ENCODE measurements at places on chromosomes 3 and 15. TPM values are rescaled to one million over a fixed set of nuclear protein-coding genes. Genes with fewer than 3 reads are reported as not detected.

Gene CFAP91
- 6.2 TPM for total RNA-seq

Gene POLG
- 73.7 TPM for total RNA-seq

Gene NKIRAS1
- total RNA-seq, result 5.3 TPM

Gene XIRP1
- total RNA-seq, result not detected

Gene SLC9C1
- 0.51 TPM for total RNA-seq

Gene COL6A5
- not detected for total RNA-seq

Gene EFCC1
- total RNA-seq, result 1.8 TPM

Gene C3orf18
- total RNA-seq, result 14.1 TPM

Gene ACKR4
- 3.3 TPM for total RNA-seq

Gene SPINK8
- not detected for total RNA-seq

Gene CCR8
- total RNA-seq, result not detected

GRCh38 chr3:4320096-4320911, 17.1 kb downstream of the SETMAR start:
- DNase-seq, result no peak

GRCh38 chr3:67646586-67647234, 7.7 kb downstream of the SUCLG2 start:
- DNase-seq, result no peak

DNA sequence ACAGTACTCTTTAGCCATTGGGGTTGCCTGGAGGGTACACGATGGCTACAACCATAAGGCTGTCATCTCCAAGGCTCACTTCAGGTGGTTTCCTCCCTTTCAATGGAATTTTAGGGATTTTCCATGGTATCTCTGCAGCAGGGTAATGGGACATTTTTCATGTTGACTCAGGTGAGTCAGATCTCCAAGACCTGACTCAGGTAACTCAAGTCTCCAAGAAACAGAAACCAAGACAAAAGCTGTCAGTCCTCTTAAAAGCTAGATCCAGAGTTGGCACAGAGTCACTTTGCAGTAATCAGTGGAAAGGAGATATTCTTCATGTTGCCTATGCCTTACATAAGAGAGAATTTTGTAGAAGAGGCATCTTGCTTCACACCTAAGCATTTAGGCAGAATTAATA, 375.8 kb upstream of the ARPP21 start:
- no peak for DNase-seq

DNA sequence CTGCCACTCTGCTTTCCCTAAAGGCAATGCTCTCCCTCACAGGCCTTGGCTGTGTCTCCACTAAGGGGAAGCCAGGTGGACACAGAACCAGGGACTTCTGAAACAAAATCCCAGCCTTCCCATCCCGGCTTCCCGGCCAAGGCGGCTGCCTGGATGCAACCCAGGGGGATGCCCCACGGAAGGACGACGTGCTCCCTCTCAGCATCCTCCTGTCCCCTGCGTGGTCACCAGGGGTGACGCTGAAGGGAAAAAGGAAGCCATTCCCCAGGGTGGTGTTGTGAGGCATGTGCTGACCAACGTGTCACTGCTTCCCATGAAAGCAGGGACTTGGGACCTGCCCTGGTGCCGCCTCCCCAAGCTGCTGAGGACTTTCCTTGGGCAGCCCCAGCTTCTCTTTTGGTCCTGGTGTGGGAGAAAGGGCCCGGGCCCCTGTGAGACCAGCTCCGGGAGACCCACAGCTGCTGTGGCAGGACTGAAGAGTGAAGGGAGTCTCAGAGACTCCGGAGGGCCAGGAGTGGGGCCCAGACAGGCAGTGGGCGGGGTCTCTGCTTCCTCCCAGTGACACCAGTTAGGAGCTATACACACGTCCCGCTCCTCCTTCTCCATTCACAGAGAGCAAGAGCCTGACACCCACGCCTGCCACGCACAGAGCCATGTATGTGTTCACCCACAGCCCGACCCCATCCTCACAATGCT, 139.2 kb downstream of the NUP210 start:
- no peak for DNase-seq

GRCh38 chr3:146547235-146547835, 2.9 kb upstream of the PLSCR1 start:
- no peak for DNase-seq

- DNase-seq, result no peak
Observed at GRCh38 chr3:11637901-11638458, 5.7 kb downstream of the VGLL4 start.

GRCh38 chr15:86522721-86523120, 443.1 kb downstream of the AGBL1 start:
- DNase-seq, result no peak

DNA sequence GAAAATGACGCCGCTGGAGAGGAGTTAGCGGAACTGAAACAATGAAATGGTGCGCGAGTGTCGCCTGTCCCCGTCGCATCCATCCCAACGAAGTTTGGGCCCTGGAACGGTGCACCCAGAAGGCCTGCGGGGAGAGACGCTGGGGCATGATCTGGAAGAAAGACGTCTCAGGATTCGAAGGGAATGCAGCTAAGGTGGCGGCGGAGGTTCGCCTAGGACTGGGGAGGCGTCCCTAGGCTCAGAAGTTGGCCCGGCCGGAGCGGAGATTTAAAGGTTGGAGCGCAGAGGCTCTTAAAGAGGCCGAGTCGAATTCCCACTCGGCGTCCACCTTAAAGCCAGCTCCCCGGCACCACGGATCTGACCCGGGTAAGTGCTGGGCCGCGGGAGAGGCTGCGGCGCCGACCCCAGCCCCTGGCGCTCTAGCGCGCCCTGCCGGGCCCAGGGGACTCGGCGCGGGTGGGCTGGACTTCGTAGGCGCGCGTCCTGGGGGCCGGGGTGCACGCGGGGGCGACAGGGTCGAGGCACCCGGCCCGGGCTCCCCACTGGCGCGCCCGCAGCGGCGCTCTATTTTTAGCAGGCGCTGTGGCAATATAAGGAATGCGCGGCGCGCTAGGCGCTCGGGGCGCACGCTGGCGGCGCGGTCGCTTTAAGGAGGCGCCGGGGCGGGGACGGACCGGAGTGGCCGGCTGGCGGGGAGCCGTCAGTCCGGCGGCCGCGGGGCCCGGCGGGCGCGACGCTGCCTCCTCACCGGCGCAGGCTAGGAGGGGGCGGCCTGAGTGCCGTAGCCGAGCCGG, at the start of gene MRAS:
Gene MRAS (plus strand): TSS at position 620 of the 794 bp plus-strand sequence. CDS start 24,305 bp downstream, outside the sequence.
- DNase-seq, result peak; percentile 77

GRCh38 chr3:149414557-149415231, 37.2 kb upstream of the TM4SF1 start:
- no peak for DNase-seq

GRCh38 chr15:57652481-57652880, 54.0 kb upstream of the POLR2M start:
- no peak for DNase-seq

DNA sequence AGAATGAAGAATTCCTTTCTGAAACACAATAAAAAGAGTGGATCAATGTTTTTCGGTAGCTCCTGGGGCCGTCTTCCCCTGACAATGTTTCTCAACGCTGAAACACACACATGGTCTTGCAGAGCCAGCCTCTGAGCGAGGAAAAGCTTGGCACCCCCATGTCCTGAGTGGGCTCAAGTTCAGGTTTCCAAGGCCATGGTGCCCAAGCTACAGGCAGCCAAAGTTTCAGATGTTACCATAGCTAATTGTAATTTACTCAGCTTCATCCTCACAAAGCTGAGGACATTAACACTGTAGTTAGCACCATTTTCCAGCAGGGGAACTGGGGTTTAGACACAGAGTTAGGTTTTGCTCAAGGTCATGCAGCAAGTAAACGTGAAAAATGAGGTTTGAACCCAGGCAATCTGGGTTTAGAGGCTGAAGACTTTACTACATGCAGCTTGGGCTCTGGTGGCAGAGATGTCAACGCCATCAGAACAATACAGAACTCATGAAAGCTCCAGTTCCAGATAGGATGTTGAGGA, 199.1 kb downstream of the TJP1 start:
- no peak for DNase-seq

DNA sequence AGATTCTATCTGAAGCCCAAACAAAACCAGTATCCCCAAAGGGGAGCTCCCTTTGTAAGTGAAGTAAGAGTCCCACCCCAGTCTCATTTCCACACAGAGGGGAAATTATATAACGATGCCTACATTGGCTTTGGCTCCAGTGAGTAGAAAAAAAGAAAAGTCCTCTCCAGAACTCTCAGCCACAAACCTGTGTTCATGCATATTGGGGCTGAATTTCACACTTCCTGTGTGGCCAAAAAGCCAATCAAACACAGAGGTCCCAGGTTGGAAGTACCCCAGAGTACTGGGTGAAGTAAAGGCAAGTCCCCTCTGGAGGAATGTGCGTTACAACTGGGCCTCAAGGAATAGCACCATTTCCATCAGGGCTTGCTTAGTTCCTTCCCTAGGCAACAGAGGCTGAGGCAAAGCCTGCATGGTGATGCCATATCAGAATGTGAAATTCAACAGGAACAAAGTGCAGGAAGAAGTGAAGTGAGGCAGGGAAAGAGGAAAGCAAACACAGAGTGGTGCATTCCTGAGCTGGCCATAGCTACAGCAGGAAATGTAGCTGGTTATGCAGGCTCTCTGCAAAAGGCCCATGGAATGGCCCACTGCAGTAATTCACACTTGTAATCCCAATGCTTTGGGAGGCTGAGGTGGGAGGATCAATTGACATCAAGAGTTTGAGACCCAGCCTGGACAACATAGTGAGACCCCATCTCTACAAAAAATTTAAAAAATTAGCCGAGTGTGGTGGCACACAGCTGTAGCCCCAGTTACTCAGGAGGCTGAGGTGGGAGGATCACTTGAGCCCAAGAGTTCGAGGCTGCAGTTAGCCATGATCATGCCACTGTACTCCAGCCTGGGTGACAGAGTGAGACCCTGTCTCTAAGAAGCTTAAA, 16.6 kb upstream of the CX3CR1 start:
- DNase-seq, result no peak

DNA sequence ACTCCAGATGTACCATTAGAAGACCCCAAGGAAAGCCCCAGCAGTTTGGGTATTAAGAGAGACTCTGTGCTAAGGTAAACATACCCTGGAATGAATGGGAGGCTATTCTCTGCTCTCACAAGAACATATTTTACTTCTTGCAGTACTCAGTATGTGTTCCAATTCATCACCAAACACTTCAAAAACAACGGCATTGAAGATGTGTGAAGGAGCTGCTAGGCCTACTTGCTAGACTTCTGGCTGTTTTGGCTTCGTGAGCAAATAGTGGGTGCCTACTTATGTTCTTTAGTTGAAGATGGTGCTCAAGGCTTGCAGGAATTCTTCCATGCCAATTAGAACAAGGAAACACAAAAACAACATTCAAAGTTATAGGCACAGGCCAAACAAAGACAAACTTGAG, 514.5 kb downstream of the ROBO1 start:
- no peak for DNase-seq
